Aorta (tissue), 5 donors: ENCODE measurements at places on chromosomes 6 and 20.

DNA sequence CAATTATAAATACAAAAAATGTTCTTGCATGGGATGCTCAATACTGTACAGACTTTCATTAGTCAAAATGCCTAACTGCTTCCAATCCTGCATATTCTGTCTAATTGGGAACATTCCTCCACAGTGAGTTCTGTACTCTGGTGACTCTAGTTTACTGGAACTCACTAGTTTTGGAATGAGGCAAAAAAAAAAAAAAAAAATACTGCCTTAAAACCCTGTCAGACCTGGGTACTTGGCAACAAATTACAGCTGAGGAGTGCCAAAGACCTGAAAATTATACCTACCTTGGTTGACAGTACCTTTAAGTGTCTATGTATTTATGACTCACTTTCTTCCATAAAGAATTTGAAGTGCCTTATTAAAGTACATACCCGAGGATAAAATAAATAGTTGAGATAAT is 276.7 kb downstream of the FARS2 start:
- no peak for DNase-seq

DNA sequence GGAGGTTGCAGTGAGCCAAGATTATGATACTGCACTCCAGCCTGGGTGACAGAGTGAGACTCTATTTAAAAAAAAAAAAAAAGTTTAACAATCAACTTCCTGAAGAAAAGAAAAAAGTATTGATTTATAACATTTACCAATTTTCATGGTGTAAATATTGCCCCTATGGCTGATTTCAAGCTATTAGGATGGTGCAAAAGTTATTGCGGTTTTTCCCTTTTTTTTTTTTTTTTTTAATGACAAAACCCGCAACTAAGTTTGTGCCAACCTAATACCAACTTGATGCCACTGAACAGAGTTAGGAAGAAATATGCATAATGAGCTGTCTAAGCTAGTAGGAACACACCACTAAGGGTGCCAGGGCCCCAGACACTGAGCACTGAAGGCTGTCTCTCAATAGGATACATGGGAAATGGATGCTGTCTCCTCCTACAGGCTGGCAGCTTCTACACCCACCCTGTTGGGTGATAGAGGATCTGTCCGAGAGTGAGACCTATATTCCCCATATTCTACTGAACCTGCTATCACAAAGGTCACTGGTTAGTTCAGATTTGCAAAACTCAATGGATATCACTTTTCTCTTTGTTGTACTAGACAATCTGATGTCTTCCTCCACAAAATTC is 6.5 kb upstream of the PERP start:
- no peak for DNase-seq

- no peak for DNase-seq
Observed at GRCh38 chr6:41917528-41917927, 3.4 kb downstream of the MED20 start.

GRCh38 chr20:3430376-3431069 is 23.1 kb upstream of the DNAAF9 start:
- DNase-seq = no peak

GRCh38 chr6:72413884-72414283 is 208.0 kb upstream of the KCNQ5 start:
- no peak for DNase-seq

DNA sequence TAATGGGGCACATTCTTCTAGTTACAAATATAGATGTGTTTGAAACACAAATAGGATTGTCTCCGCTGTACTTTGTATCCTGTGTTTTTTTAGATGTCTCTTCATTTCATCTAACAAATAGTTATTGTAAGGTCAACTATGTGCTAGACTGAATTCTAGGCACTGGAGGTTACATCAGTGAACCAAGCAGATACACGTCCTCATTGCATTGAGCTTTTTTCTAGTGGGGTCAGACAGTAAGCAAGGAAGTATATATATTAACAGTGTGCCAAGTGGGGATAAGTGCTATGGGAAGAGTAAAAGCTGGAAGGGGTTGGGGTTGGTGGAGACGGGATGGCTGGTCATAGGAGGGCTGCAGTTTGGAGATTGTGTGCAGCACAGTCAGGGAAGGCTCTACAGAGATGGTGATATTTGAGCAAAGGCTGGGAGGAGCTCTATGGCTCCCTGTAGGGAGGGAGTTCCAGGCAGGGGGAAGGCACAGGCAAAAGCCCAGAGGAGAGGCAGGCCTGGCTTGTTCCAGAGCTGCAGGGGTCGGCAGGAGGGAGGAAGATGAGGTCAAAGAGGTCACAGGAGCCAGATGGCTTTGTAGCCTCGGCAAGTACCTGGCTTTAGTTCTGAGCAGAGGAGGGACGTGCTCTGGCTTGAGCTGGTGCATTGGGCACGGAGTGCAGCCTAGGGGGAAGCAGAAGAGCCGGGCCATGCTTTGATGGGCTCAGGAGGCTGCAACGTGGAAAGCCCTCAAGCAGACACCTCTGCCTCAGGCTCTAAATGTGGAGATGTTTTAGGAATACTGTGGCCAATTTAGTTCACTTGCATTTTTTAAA is 152.3 kb downstream of the ZDHHC14 start:
- no peak for DNase-seq

DNA sequence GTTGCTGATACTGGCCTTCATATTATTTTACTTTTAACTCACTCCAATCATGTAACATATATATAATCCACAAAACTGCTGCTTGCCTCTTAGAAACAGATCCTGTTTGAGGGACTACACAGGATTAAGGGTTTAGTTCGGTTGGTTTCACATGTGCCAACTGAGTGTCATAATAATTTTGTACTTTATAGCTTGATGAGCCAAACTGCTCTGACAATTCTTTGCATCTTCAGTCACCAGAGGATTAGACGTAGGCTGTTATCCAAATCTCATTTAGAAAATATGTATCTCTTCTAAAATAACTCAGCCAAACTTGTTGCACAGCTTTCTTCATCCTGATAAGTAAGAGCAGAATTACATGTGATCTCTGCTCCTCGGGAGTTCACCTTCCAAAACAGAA is 643.6 kb upstream of the PTCHD4 start:
- no peak for DNase-seq

GRCh38 chr6:31663961-31664789 is 622 bp downstream of the GPANK1 start:
- DNase-seq = peak; percentile 71

- no peak for DNase-seq
Observed at GRCh38 chr20:57265336-57265996, 975 bp downstream of the BMP7 start.

DNA sequence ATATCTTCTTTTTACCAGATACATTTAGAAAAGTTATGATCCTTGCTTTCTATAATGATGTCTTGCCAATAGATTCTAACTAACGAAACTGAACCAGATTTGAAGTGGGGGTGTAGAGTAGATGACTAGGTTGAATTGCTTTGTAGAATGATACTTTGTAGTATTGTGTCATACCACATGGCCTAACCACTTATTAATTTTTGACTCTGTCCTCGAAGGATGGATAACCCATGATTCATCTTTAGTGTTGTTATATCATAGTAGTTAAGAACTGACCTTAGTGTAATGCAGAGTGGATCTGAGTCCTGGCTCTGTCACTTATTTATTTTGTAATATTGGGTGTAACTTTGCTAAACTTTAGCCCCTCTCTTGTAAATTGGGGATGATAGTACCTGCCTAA is 4.5 kb downstream of the PHF3 start:
- no peak for DNase-seq

- DNase-seq = no peak
Observed at GRCh38 chr6:51559059-51559458, 528.4 kb downstream of the PKHD1 start.
